ENCODE measurements at places on chromosomes 16 and 17.

GRCh38 chr17:40068129-40068581 lies 5.4 kb downstream of the THRA start:
- no peak for DNase-seq

DNA sequence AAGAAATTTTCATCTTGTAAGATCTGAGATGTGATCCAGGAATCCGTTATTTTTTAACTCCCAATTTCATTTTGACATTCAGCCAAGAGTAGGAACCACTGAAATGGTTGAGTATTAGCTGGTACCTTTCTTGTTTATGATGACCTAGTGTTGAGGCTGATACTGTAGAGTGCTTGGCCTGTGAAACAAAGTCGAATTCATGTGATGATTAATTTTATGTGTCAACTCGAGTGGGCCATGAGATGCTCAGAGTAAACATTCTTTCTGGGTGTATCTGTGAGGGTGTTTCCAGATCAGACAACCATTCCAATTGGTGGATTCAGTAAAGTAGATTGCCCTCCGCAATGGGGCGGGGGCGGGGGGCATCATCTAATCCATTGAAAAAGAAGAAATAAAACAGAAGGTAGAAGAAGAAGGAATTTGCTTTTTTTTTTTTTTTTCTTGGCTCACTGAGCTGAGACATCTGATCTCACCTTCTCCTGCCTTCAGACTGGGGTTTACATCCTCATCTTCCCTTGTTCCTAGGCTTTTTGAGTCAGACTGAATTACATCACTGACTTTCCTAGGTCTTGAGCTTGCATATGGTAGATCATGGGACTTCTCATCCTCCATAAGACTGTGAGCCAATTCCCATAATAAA lies 264.6 kb upstream of the KCNJ16 start:
- DNase-seq: no peak

DNA sequence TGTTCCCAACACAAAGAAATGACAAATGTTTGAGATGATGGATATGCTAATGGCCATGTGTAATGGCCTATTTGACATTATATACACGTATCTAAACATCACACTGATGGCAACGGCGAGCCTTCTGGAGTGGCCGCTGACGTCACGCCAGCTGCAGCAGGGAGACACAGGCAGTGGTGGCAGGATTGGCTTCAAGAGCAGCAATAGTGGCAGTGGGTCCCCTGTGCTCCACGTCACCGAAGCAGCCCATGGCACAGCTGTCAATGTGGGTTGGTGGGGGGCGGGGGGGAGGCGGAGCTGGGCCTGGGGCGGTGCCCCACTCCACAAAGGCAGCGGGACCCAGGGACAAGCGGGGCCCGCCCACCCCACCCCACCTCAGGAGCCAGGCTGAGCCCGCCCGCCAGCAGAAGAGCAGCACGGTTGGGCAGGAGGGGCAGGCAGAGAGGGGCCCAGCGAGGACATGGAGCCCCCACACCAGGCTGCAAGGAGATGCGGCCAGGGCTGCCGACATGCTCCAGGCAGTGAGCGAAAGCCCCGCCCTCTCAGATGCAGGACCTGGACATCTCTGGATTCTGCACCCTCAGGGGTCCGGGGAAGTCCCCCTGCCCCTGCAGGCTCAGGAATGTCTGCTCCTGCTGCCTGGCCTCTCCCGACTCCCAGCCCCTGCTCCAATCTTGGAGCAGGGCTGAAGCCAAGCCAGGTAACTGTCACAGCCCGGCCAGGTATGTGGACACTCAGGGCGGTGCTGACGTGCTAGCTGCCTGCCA lies 64.6 kb downstream of the USP32 start:
- no peak for DNase-seq

GRCh38 chr16:30567160-30567990 lies 4.1 kb downstream of the ZNF688 start:
- DNase-seq: peak; percentile 82

- DNase-seq: peak; percentile 48
Measured at GRCh38 chr16:67000384-67001351, 12.3 kb downstream of the CES4A start.

DNA sequence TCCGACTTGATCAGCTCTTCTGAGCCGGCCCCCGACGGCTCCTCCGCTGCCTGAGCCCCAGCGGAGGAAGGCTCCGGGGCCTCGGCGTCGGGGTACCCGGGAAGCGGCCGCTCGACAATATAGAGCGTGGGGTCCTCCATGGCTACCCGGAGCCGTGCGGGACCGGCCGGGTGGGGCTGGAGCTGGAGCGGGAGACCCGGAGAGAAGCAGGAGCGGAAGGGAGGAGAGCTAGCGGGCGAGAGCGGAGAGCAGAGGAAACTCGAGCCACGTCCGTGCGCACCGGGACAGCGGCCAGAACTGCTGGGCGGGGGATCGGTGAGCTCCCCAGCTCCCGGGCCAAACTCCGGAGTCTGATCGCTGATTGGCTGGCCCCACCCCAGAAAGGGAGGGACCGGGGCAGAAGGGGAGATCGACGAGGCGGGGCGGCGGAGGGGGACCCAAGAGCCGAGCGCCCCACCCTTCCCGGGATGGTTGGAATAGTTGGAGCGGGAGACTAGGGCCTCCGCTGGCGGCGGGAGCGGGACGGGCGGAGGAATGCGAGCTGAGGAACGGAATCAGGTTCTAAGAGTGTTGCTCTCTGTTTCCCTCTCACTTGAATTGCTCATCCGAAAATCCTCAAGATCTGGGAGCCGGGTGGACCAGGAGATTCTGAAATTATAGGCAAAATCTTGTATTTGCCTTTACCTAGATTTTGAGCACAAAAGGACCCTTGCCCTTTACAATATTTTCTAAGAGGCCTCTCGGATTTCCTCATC lies at the start of gene CAVIN1:
TSS of gene CAVIN1 (minus strand) at position 299 of the 755 bp plus-strand sequence. CDS start at position 140, 159 bp downstream.
- DNase-seq: no peak

- DNase-seq: no peak
Measured at GRCh38 chr17:48628649-48629410, 2.7 kb upstream of the HOXB9 start.

DNA sequence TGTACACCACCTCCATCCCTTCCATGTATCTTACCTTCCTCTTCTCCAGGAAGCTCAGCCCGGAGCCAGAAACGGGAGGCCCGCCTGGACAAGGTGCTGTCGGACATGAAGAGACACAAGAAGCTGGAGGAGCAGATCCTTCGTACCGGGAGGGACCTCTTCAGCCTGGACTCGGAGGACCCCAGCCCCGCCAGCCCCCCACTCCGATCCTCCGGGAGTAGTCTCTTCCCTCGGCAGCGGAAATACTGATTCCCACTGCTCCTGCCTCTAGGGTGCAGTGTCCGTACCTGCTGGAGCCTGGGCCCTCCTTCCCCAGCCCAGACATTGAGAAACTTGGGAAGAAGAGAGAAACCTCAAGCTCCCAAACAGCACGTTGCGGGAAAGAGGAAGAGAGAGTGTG lies 756 bp upstream of the MVP start:
- no peak for DNase-seq

DNA sequence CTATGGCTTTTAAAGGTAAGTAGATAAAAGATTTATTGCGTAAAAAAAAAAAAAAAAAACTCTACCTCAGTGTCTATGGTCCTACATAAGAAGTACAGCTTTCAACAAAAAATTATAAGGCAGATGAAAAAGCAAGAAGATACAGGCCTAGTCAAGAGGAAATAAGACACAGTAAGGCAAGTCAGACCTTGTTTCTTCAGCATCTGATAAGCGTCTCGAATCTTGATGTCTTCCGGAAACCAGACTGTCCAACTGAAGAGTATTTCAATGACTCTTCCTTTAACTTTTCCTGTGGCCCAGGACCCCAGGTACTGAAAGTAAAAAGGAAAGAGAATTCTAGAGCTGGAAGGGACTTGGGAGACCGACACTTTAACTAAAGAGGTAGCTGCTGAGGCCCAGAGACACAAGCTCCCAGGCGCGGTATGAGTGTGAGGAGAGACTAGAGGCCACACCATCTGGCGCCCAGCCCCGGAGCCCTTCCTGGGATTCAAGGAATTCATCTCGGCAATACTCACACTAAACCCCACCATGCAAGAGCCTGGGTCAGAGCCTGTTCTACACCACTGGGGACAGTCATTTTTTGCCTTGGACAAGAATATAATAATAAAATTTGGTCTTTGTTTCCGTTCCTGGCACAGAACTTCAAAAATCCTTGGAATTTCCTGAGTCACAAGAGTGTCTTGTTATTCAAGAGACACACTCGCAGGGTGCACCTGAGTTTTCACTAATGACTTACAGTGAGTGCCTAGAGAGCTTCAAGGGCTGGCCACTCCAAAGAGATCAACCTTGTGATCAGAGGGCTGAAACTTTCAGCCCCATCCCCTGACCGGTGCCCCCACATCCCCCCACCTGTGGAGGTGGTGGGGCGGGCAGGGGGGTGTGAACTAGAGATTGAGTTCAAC lies 18.6 kb downstream of the GGA2 start:
- DNase-seq: no peak

Data from activated CD4-positive, alpha-beta T cell treated with anti-CD3 and anti-CD28 coated beads, Interleukin-2, Interleukin-4, amounts not matched to agents 100 ng/mL and 50 ng/mL, durations not matched to agents 16 hours and 8 hours (primary cell).